ENCODE measurements at places on chromosomes 12 and 14. TPM values are rescaled to one million over a fixed set of nuclear protein-coding genes. Genes with fewer than 3 reads are reported as not detected.

The SERPINA10 gene
- not detected for total RNA-seq

The FGF23 gene
- not detected for total RNA-seq

The ACSS3 gene
- 0.43 TPM for total RNA-seq

The SLC35F4 gene
- not detected for total RNA-seq

The TMEM132C gene
- total RNA-seq: 0.13 TPM

The SLC7A8 gene
- total RNA-seq: 2.4 TPM

The IAPP gene
- not detected for total RNA-seq

The SUOX gene
- total RNA-seq: 24.8 TPM

The RTL1 gene
- not detected for total RNA-seq

The KIF5A gene
- total RNA-seq: under 0.01 TPM

The CDK2 gene
- 53.2 TPM for total RNA-seq

The POLE gene
- 43.0 TPM for total RNA-seq

The OTUB2 gene
- 0.93 TPM for total RNA-seq

The SLC6A12 gene
- not detected for total RNA-seq

The ADAMTS20 gene
- not detected for total RNA-seq

The CREBL2 gene
- 28.1 TPM for total RNA-seq

The CNTN1 gene
- total RNA-seq: 0.13 TPM

The ERP27 gene
- 0.66 TPM for total RNA-seq

The CLEC1B gene
- total RNA-seq: not detected

The SERPINA3 gene
- 0.40 TPM for total RNA-seq

The ITPK1 gene
- 34.9 TPM for total RNA-seq

The KLRD1 gene
- total RNA-seq: 0.07 TPM

The LALBA gene
- total RNA-seq: not detected

The COX8C gene
- total RNA-seq: not detected

The CMKLR1 gene
- 0.07 TPM for total RNA-seq

The FAM222A gene
- 0.93 TPM for total RNA-seq

The NOVA1 gene
- 6.2 TPM for total RNA-seq

The INHBC gene
- total RNA-seq: not detected

The CCDC63 gene
- total RNA-seq: not detected

The SIX6 gene
- not detected for total RNA-seq

The GPRC5D gene
- total RNA-seq: not detected

The FAR2 gene
- 60.5 TPM for total RNA-seq

The TAS2R42 gene
- not detected for total RNA-seq

The OR6C75 gene
- not detected for total RNA-seq

The SVOP gene
- not detected for total RNA-seq

The KRT3 gene
- total RNA-seq: not detected

All from thoracic aorta endothelial cell (primary cell).